DND-41 (cell line): ENCODE measurements at places on chromosomes 6 and 20.

GRCh38 chr6:26431258-26432172, 8.8 kb upstream of the BTN3A3 start:
- no peak overlapping the region for H3K27ac ChIP-seq
- no peaks in the 10 kb centered on the region for H3K4me1 ChIP-seq
- peaks cover 34% of the 10 kb centered on the region for H3K36me3 ChIP-seq
- DNase-seq = no peak

DNA sequence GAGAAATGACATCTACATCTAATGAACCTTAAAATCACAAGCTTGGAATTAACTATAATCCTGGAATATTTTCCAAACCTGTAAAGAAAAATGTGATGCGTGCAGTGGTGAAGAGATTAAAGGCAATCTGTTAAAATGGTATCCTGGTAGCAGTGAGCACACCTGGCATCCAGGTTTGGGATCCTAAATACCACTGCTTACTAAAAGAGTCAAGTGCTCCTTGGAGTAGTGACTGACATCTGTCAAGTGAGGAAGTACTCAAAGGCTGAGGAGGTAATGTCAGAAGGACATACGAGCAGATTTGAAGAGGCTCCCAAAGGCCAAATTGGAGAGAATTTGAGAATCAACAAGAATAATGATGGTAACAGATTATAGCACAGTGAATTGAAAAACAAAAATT, 32.8 kb downstream of the PCMT1 start:
- no peak overlapping the region for H3K27ac ChIP-seq
- H3K36me3 ChIP-seq = peaks cover 52% of the 10 kb centered on the region
- H3K27me3 ChIP-seq = no peaks in the 10 kb centered on the region
- no peak overlapping the region for H3K4me3 ChIP-seq
- no peaks in the 10 kb centered on the region for H3K4me1 ChIP-seq

GRCh38 chr6:160427312-160428068, 79.3 kb downstream of the SLC22A3 start:
- no peaks in the 10 kb centered on the region for H3K36me3 ChIP-seq
- H3K4me3 ChIP-seq = no peak overlapping the region
- no peak for DNase-seq
- no peaks in the 10 kb centered on the region for H3K27me3 ChIP-seq

DNA sequence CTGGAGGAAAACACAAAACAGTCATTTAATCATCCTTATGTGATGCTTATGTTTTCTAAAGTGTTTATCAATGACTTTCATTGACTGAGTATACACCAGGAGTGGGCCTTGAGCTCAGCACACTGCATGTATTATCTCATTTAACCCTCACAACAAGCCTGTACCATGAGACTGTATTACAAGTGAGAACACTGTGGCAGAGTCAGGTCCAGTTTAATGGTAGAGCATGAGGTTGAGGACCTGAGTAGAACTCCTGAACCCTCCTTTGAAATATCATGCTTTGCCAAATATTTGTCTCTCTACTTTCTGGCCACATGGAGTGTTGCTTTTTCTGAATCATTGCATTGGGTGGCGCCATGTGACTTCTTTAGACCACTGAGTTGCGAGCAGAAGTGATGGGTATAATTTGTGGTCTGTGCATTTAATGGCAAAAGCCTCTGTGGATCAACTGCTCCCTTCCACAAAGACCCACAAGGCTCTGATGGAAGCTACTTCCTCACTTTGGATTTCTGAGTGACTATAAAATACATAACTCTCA, 65.0 kb upstream of the SIRPG start:
- no peaks in the 10 kb centered on the region for H3K27me3 ChIP-seq
- no peak overlapping the region for H3K4me3 ChIP-seq
- H3K27ac ChIP-seq = no peak overlapping the region
- H3K4me1 ChIP-seq = no peaks in the 10 kb centered on the region

DNA sequence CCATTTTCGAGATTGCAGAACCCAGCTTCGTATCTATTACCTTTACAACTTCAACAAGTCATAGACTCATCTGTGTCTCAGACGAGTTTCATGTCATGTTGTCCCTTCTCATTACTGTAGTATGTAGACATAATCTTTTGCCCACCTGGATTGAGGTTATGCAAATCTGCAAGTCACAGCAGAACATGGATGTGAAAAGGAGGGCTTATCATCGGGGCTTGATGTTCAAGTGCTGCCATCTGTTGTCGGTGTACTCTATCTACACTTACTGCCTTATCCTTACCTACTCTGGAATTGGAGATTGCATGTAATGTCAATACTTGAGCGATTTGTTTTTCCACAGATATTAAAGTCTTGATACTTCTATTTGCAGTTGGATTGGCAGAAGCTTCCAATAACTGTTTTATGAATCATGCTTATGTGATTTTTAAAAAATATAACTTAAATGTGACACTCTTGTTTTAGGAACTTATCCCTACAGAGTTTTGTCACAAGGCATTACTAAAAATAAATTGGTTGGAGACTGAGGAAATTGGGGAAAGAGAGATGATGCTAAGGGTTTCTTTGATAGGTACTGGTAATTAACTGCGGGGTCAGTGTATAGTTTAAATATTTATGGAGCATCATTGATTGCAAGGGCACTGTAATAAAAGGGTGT, 3.0 kb upstream of the GOPC start:
- DNase-seq = peak; percentile 64
- H3K27ac ChIP-seq = no peak overlapping the region
- H3K4me1 ChIP-seq = peaks cover 28% of the 10 kb centered on the region
- no peaks in the 10 kb centered on the region for H3K27me3 ChIP-seq
- H3K4me3 ChIP-seq = no peak overlapping the region

DNA sequence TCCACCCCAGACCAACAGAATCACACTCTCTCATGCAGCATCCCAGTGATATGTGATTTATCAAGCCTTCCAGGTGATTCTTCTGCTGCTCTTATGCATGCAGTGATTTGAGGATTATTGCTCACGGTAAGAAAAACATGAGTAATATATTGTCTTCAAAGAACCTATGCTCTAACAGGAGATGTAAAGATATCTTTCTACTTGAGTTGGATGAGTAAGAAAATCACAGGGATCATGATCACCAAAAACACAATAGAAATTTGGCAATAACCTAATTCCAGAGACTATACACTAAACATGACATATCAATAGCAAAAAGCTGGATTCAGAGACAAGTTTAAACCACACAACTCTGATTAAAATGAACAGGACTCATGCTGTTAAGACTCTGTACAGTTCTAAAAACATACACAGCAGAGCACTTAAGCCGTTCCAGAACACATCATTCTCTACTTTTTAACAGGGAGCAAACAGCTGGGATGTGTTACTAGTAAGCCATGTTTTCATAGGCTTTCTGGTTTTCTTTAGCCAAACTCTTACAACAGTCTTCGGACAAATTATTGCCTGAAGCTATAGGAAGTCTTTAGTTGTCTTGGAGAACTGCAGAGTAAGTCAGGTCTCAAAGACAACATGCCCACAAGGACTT, 568.6 kb downstream of the HAO1 start:
- H3K4me1 ChIP-seq = no peaks in the 10 kb centered on the region
- H3K27me3 ChIP-seq = no peaks in the 10 kb centered on the region
- no peak overlapping the region for H3K4me3 ChIP-seq
- DNase-seq = no peak
- no peaks in the 10 kb centered on the region for H3K36me3 ChIP-seq

- H3K4me1 ChIP-seq = no peaks in the 10 kb centered on the region
- no peak for DNase-seq
- H3K27me3 ChIP-seq = no peaks in the 10 kb centered on the region
- H3K4me3 ChIP-seq = no peak overlapping the region
These were observed 40.1 kb downstream of the KCNK5 start for GRCh38 chr6:39189131-39189530.

DNA sequence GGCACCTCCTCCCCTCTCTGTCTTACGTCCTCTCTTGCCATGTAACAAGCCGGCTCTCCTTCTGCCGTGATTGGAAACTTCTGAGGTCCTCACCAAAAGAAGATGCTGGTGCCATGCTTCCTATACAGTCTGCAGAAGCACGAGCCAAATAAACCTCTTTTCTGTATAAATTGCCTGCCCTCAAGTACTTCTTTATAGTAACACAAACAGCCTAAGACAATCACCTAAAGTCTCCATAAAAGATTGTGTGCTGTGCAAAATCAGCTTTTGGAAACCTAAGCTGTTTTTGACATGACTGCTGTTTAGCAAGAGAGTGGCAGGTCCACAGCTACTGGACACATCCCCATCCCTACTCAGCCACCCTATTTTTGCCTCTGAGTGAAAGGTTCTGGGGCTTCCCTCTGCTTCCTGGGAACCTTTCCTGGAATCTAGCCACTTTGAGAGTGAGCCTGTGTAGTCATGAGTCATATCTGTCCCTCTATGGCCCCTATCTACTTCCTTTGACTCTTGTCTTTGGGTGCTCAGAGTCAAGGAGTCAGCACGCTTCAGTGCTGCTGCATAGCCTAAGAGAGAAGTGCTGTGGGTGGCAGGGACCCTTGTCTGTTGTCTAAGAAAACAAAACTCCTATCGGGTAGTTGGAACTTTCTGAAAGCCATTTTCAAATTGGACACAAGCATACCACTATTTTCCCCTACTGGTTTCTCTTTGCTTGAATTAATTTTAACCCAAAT, 110.0 kb downstream of the PPP1R14C start:
- H3K27me3 ChIP-seq = peaks cover 20% of the 10 kb centered on the region
- H3K27ac ChIP-seq = no peak overlapping the region
- DNase-seq = no peak
- H3K4me1 ChIP-seq = no peaks in the 10 kb centered on the region
- no peaks in the 10 kb centered on the region for H3K36me3 ChIP-seq

DNA sequence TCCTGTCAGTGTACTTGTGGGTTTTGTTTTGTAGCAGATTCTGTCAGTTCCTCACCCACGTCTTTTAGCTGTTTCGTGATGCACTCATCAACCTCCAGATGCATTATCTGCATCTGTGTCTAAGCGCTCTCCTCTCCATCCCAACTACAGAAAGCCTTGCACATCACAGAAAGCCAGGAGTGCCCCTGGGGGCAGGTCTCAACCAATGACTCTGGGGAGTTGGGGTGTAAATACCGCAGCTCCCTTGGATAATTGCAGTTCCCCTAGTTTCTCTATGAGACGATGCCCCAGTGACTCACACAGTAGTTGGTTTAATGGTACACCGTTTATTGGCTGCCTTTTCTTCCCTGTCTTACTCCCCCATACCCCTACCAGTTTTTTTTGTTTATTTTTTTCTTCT, 158.1 kb downstream of the SOX4 start:
- H3K27ac ChIP-seq = peak overlapping the region; percentile 53
- no peaks in the 10 kb centered on the region for H3K27me3 ChIP-seq
- peaks cover 19% of the 10 kb centered on the region for H3K36me3 ChIP-seq
- H3K4me3 ChIP-seq = no peak overlapping the region

DNA sequence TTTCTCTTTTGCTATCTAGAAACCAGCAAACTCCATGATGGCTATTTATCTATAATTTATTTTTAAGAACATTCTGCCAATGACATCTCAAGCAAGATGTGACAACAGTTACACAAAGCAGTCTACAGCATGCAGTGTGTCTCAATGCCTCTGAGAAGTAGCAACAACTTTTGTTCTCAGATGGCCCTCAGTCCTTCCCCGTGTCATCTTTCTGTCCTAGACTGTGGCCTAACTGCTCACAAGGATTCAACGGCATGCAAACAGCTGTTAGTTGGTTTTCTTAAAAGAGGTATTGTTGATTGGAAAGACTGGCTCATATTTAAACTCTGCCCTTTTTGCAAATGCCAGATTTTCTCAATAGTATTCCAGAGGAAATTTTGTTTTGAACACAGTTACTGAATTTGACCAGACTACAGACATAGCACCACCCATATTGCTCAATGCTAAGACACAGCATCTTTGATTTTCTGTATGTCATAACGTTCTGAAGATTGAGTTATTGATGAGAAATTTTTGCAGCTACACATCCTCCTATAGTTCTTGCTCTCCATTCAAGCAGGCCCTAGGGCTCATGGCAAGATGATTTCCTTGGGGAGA, 26.1 kb upstream of the F13A1 start:
- H3K4me3 ChIP-seq = no peak overlapping the region
- H3K36me3 ChIP-seq = no peaks in the 10 kb centered on the region
- no peak for DNase-seq
- H3K4me1 ChIP-seq = no peaks in the 10 kb centered on the region

DNA sequence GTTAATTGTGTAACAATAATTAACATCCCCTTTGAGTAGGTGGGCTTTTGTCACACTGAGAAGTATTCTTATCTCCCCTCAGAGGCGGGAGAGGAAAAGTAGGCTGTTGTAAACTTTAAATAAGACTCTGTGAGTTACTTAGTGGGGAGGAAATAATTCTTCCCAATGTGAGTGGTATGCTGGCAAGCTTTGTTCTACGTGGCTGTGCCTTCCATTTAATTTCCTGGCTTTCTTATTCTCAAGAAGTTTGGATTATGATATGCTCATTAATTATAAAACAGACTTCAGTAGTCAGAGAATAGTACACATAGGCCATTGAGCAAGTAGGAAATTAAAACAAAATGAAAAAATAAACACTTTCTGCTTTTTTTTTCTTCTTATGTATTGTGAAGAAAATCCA, 19.1 kb downstream of the ADGRB3 start:
- no peak for DNase-seq
- H3K36me3 ChIP-seq = no peaks in the 10 kb centered on the region
- no peaks in the 10 kb centered on the region for H3K27me3 ChIP-seq
- no peak overlapping the region for H3K27ac ChIP-seq

GRCh38 chr20:39890697-39891096, 798.3 kb downstream of the MAFB start:
- H3K27ac ChIP-seq = no peak overlapping the region
- H3K36me3 ChIP-seq = no peaks in the 10 kb centered on the region
- no peaks in the 10 kb centered on the region for H3K27me3 ChIP-seq

- H3K4me1 ChIP-seq = no peaks in the 10 kb centered on the region
- H3K27me3 ChIP-seq = peaks cover 4% of the 10 kb centered on the region
- no peak for DNase-seq
These were observed 835.4 kb downstream of the MAFB start for GRCh38 chr20:39853636-39854035.

- H3K36me3 ChIP-seq = peaks cover 12% of the 10 kb centered on the region
- no peak for DNase-seq
- H3K27me3 ChIP-seq = no peaks in the 10 kb centered on the region
- H3K4me1 ChIP-seq = no peaks in the 10 kb centered on the region
These were observed 179.8 kb downstream of the DTNBP1 start for GRCh38 chr6:15483060-15483459.

- no peaks in the 10 kb centered on the region for H3K27me3 ChIP-seq
- no peaks in the 10 kb centered on the region for H3K4me1 ChIP-seq
- no peak overlapping the region for H3K27ac ChIP-seq
- DNase-seq = no peak
These were observed 611.7 kb downstream of the UTRN start for GRCh38 chr6:144896871-144897270.

GRCh38 chr20:9453201-9453600, 61.2 kb upstream of the LAMP5 start:
- no peak for DNase-seq
- H3K4me1 ChIP-seq = no peaks in the 10 kb centered on the region
- H3K27ac ChIP-seq = no peak overlapping the region

GRCh38 chr6:134247844-134248580, 69.9 kb downstream of the SGK1 start:
- H3K27ac ChIP-seq = peak overlapping the region; percentile 38
- no peak for DNase-seq
- H3K36me3 ChIP-seq = no peaks in the 10 kb centered on the region
- H3K4me1 ChIP-seq = peaks cover 27% of the 10 kb centered on the region
- no peak overlapping the region for H3K4me3 ChIP-seq
- H3K27me3 ChIP-seq = no peaks in the 10 kb centered on the region
